Skin of body (tissue), 3 donors: ENCODE measurements at places on chromosomes 4 and X.

DNA sequence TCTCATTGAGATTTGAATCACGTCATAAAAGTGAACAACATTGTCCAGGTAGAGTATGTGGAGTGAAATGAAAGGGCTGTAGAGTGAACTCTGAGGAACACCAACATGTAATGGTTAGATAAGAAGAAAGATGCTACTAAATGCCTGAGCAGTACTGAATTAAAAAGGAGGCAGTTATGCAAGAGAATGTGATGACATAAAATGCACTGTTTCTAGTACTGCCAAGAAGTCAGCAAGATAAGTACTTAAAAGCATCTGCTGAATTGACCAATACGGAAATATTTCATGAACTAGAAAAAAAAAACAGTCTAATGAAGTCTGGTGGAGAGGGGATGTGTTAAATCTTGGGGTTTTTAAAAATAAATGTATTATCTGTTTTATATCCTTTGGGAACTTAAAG is 583.8 kb upstream of the GALNT7 start:
- no peak for DNase-seq

GRCh38 chr4:10077483-10078335 is 38.9 kb downstream of the WDR1 start:
- no peak for DNase-seq

- no peak for DNase-seq
Measured at GRCh38 chrX:132188175-132188574, 31.1 kb downstream of the RAP2C start.

DNA sequence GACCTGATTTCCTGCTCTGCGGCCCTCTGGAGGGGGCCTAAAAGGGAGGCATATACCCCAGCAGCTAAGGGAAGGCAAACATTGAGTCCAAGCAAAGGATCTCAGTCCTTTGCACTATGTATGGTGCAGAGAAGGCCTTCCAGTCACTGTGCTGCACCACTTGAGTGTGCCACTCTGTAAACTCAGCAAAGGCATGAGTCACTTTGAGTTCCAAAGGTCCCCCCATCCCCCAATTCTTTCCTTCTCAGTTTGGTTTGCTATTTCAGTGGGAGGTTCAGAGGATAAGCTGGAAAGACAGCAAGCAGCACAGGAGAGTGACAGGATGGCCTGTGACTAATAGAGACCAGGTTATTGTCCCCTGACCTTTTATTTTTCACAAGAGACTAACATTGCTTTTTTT is 131.3 kb downstream of the FHDC1 start:
- DNase-seq, result no peak

GRCh38 chr4:140042634-140043033 is 111.3 kb downstream of the MAML3 start:
- DNase-seq, result no peak

- no peak for DNase-seq
Measured at GRCh38 chr4:187478292-187479140, 517.1 kb upstream of the ZFP42 start.

GRCh38 chr4:139247241-139247640 is 32.8 kb downstream of the MGARP start:
- no peak for DNase-seq
